ENCODE measurements at places on chromosomes 13 and 19. TPM values are rescaled to one million over a fixed set of nuclear protein-coding genes. Genes with fewer than 3 reads are reported as not detected.
A peak's percentile ranks its signal among the peaks of the same experiment; 100 is the strongest.

The ATCAY gene
- under 0.01 TPM for total RNA-seq

DNA sequence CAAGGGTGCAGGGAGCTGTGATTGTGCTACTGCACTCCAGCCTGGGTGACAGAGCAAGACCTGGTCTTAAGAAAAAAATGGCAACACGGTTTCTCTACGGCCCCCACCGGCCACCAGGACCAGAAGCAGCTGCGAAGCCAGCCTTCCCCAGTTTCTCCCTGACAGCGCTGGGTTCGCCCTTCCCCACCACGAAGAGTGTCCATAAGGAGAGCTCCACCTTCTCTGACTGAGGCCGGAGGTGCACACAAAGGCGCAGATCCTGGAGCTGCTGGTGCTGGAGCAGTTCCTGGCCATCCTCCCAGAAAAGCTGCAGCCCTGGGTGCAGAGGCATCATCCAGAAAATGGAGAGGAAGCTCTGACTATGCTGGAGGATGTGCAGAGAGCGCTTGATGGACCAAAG is 52.2 kb upstream of the ZNF599 start:
- no peak for DNase-seq

DNA sequence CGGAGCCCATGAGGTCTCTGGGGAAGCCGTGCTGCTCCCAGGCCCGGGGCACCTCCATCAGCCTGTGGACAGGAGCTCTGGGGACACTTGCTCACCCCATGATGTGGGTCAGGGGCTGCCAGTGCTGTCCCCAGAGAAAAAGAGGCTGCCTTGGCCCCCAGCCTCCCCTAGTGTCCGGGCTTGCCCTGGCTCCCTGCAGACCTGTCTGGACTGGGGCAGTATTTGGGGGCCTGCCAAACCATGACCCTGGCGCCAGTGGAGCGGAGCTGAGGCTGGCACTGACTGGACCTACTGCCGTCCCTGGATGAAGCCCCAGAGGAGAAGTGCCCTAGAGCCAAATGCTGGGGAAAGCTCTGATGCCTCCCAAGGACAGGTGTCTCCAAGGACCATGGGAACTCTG is 30.4 kb downstream of the ELAVL1 start:
- no peak for DNase-seq

- no peak for DNase-seq
Observed at GRCh38 chr13:86464193-86464592, 665.0 kb upstream of the SLITRK6 start.

- DNase-seq, result no peak
Observed at GRCh38 chr13:96020155-96020575, 33.0 kb downstream of the UGGT2 start.

DNA sequence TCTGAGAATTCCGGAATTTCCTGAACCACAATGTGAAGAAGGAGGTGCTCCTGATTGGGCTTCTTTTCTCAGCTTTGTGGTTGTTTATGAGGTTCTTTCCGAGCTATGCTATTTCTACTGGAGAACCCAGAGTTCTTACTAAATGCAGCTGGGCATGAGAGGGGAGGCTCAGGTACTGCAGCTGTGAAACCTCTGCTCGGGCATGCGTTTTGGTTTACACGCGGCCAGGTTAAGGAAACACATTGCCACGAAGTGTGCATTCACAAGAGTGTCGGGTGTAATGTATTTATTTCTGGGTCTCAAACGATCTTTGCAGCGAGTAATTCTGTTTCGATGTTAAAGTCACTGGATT is 661 bp upstream of the MIR17HG start:
- peak; percentile 75 for DNase-seq

The CCDC70 gene
- not detected for total RNA-seq

DNA sequence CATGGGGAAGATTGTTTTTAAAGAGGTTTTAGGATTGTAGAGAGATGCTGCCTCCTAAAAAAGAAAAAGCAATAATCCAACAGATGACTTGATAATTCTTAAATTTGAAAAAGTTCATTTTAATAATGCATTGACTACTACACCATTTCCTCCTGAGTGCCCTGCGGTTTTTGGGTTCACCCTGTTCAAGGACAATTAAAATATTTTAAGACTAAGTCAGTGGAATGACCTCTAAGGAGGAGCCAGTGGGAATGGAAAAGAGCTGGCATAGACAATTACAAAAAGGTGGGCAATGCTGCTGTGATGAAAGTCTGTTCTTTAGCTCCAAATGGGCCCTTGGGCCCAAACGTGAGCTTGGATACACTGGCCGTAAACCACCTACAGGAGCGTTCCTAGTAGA is 217.8 kb downstream of the LHFPL6 start:
- DNase-seq, result no peak

DNA sequence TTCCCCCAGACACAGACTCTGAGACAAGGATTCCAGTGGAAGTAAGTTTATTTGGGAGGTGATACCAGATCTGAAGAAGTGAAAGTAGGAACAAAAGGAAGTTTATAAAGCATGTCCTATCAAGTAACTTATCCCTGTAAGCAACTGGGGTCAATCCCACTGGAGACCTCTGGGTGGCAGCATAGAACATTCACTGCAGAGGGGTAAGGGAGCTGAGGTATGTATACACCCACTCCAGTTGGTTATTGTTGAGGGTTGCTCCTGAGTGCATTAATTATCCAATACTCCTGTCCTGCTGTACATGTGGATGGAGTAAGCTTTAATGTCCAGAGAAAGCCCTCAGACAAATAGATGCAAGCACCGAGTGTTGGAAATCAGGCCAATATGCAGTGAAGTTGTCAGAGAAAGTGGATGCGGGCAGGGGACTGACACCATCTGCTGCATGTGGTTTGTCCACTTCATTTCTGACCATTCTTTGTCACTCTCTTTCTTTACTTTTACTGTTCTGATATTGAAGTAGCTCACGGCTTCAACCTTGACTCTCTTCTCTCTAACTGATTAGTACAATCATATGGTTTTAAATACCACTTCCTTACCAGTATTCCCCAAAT is 46.7 kb downstream of the NOTCH3 start:
- peak; percentile 43 for DNase-seq

DNA sequence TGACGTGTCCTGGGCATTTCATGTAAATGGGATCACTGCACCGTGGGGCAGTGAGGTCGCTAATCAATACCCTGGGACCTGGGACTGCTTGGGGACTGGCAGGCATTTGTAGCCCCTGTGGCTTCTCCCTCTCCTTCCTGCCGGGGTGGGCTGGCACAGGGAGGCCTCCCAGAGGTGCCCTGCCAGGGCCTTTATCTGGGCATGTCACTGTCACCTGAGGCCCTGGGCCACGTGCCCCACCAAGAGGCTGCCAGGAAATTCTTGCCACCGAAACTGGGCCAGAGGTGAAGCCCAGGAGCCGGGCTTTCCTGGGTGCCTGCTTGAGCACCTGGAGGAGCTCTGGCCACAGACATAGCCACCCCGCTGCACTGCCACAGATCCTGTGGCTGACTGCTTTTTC is 1.8 kb upstream of the NMRK2 start:
- DNase-seq, result no peak

The GIPR gene
- under 0.01 TPM for total RNA-seq

DNA sequence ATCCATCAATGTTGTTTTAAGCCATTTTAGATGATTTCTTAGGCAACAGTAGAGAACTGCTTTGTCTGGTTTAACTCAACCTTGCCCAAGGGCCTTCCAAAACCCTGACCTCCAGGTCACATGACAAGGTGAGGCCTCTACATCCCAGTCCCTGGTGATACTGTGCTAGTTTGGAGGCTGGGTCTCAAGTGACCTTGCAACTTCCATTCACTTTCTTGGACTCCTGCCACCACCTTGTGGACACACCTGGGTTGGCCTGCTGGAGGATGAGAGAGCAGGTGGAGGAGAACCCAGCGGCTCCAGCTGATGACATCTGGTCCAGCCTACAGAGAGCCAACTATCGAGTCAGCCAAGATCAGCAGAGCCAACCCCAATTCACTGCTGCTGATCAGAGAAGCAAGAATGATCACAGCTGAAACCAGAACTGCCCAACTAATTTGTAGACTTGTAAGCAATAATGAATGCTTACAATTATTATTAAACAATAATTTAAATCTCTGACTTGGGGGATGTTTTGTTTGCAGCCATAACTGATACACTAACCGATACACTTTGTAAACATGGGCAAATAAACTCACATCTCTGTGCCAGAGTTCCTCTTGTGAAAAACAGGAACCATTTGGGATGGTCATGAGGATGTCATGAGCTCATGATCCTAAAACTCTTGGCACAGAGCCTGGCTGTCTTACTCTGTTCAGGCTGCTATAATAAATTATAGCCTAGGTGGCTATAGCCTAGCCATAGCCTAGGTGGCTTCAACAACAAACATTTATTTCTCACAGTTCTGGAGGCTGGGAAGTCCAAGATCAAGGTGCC is 11.5 kb downstream of the FAM187B start:
- no peak for DNase-seq

DNA sequence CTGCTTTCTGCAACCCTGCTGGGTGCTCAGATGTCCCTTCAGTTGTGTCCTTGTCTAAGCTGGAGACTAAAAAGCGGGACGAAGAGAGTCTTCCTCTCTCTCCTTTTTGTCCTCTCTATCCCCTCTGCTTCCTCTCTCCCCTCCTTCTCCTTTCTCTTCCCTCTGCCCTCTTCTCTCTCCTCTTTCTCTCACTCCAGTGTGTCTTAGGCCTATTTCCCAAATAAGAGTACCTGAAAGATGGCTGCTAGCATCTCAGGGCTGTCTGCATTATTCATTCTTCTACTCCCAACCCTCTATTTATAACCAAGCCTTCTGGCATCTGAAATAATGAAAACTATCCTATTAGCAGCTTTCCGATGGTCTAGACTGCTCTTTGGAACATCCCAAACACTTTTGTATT is 729.8 kb downstream of the UQCRFS1 start:
- no peak for DNase-seq

DNA sequence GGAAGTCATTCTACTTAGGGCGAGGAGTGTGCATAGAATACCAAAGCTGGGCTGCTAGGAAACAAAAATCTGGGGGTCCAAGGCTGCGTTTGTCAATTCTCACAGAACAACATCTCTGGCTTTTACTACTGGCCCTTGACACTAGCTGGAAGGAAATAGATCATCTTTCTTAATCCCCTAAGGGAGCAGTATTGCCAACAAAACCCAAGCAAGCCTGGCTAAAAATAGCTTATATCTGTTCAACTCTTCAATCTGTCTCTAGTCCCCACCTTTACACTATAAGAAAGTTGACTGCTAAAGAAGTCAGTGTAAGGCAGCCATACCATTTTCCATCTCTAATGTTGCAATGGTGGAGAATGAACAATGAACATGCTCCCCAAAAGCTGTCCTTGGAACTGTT is 107.8 kb upstream of the SPRY2 start:
- no peak for DNase-seq

The SMAD9 gene
- under 0.01 TPM for total RNA-seq
